ENCODE measurements at places on chromosomes 4 and X. TPM values are rescaled to one million over a fixed set of nuclear protein-coding genes. Genes with fewer than 3 reads are reported as not detected.

Gene GABRG1
- total RNA-seq = not detected

- DNase-seq = no peak
- H3K4me1 ChIP-seq = no peaks in the 10 kb centered on the region
- no peaks in the 10 kb centered on the region for H3K27me3 ChIP-seq
- H3K36me3 ChIP-seq = no peaks in the 10 kb centered on the region
- H3K27ac ChIP-seq = no peak overlapping the region
Measured at GRCh38 chrX:111888600-111888999, 12.6 kb downstream of the TRPC5OS start.

- no peaks in the 10 kb centered on the region for H3K27me3 ChIP-seq
- DNase-seq = no peak
- no peaks in the 10 kb centered on the region for H3K36me3 ChIP-seq
- H3K4me1 ChIP-seq = peaks cover 24% of the 10 kb centered on the region
- H3K27ac ChIP-seq = no peak overlapping the region
Measured at GRCh38 chr4:22493523-22493922, 22.3 kb downstream of the ADGRA3 start.

- DNase-seq = no peak
- no peaks in the 10 kb centered on the region for H3K36me3 ChIP-seq
- no peak overlapping the region for H3K27ac ChIP-seq
- H3K4me1 ChIP-seq = peaks cover 30% of the 10 kb centered on the region
- no peaks in the 10 kb centered on the region for H3K27me3 ChIP-seq
- H3K4me3 ChIP-seq = peak overlapping the region; percentile 73
Measured at GRCh38 chr4:2416564-2417225, 1.8 kb downstream of the ZFYVE28 start.

DNA sequence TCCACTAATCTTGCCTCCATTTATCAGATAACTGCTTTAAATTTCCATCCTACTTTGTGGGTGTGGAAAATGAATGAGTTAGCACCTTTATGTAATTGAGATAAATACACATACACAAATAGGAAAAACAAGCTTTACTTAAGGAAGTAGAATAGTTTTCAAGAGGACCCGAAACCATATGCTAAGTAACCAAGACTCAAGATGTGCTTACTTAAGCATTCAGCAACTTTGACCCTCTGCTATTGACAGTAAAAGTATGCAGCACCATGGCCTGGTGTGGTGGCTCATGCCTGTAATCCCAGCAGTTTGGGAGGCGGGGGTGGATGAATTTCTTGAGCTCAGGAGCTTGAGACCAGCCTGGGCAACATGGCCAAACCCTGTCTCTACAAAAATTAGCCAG, 29.9 kb downstream of the RNF175 start:
- no peaks in the 10 kb centered on the region for H3K36me3 ChIP-seq
- H3K4me3 ChIP-seq = no peak overlapping the region
- H3K27ac ChIP-seq = no peak overlapping the region
- H3K4me1 ChIP-seq = no peaks in the 10 kb centered on the region
- H3K27me3 ChIP-seq = no peaks in the 10 kb centered on the region

Gene CNOT6L
- 14.6 TPM for total RNA-seq

Gene ZNF674
- total RNA-seq = 2.3 TPM

DNA sequence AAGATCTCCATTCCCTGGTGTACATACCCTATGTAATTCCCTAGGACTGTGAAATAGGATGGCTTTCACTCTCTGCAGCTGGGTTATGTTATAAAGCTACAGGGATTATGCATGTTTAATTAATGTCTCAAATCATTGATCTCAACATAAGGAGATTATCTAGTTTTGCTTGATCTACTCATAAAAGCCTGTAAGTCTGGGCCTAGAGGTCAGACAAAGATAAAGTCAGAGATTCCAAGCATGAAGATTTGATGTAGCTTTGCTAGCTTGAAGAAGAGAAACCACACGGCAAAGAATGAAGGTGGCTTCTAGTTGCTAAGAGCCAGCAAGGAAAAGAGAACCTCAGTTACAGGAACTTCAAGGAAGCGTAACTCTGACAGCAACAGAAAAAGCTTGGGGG, 456.9 kb downstream of the CCSER1 start:
- DNase-seq = no peak
- no peak overlapping the region for H3K27ac ChIP-seq
- H3K4me1 ChIP-seq = no peaks in the 10 kb centered on the region
- no peaks in the 10 kb centered on the region for H3K36me3 ChIP-seq
- H3K4me3 ChIP-seq = no peak overlapping the region
- H3K27me3 ChIP-seq = no peaks in the 10 kb centered on the region

DNA sequence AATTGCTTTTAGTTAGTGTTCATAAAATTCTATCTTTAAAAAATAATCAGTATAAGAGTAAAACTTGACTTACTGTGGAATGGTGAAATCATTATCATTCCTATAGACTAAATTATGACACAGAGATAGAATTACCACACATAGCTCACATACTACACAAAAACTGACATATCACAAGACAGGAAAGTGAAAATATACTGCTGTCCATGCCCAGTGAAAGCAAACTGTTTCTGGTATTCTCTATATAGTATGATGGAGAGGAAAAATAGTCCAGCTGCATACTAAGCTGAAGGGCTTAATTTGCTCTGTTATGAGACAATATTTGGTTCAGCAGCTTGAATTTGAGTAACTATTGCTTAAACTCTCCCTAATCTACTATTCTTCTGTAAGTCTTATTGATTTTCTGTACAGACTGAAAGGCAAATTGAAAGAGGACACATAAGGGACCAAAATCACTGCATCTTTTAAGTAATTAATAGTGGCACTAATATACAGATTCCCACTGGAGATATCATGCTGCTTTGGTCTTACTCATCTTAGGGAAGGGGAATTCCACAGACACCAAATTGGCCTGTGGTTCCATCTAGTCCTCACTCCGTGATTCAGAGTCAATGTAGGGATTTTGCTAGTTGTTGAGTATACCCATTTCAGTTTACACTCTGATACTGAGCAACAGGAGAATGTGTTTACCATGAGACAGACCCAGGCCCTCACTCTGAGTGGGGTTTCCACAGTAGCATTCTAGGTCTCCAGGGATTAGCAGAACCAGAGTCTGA, 47.4 kb upstream of the AGA start:
- no peak overlapping the region for H3K4me3 ChIP-seq
- H3K27me3 ChIP-seq = no peaks in the 10 kb centered on the region
- no peaks in the 10 kb centered on the region for H3K36me3 ChIP-seq
- DNase-seq = no peak
- H3K27ac ChIP-seq = no peak overlapping the region

Gene C4orf54
- 49.8 TPM for total RNA-seq

Gene TCEAL2
- total RNA-seq = not detected

DNA sequence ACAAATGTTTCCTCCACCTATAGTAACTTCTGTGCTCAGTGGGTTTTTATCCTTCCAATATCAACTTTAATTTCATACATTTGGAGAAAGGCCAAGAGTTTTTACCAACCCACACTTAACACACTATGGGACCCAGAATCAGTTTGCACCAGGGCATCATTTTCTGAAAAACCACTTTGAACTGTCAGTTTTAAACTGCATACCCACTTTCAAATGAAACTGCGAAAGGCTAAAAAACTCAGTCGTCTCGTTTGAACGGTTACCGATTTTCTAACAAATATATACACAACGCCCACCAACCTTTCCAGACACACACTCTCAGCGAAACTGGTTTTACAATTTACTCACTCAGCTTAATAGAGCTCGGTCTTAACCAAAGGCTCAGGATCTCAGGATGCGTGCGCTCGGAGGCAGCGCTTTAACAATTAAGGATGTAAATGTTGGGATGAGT, 376 bp downstream of the ABCG2 start:
- no peak overlapping the region for H3K27ac ChIP-seq
- H3K4me1 ChIP-seq = no peaks in the 10 kb centered on the region
- H3K27me3 ChIP-seq = no peaks in the 10 kb centered on the region
- no peaks in the 10 kb centered on the region for H3K36me3 ChIP-seq
- DNase-seq = no peak

GRCh38 chr4:24476282-24476681, 108.1 kb downstream of the DHX15 start:
- no peaks in the 10 kb centered on the region for H3K27me3 ChIP-seq
- no peak overlapping the region for H3K27ac ChIP-seq
- no peak overlapping the region for H3K4me3 ChIP-seq
- peaks cover 6% of the 10 kb centered on the region for H3K4me1 ChIP-seq
- no peaks in the 10 kb centered on the region for H3K36me3 ChIP-seq

Gene DYNLT3
- 22.2 TPM for total RNA-seq

- no peak overlapping the region for H3K27ac ChIP-seq
- peaks cover 24% of the 10 kb centered on the region for H3K27me3 ChIP-seq
- no peak for DNase-seq
- peaks cover 9% of the 10 kb centered on the region for H3K36me3 ChIP-seq
- H3K4me1 ChIP-seq = no peaks in the 10 kb centered on the region
Measured at GRCh38 chr4:1027219-1027914, 15.9 kb downstream of the FGFRL1 start.

Gene SRPK3
- total RNA-seq = 32.0 TPM

Gene GIMD1
- total RNA-seq = not detected

- no peaks in the 10 kb centered on the region for H3K4me1 ChIP-seq
- H3K27ac ChIP-seq = no peak overlapping the region
- DNase-seq = no peak
Measured at GRCh38 chr4:28075401-28075956, 1214.8 kb downstream of the STIM2 start.

Gene COL25A1
- total RNA-seq = 0.85 TPM
